ENCODE measurements at places on chromosomes 3 and 15. TPM values are rescaled to one million over a fixed set of nuclear protein-coding genes. Genes with fewer than 3 reads are reported as not detected.

- DNase-seq = no peak
Measured at GRCh38 chr3:3603351-3603750, 195.9 kb upstream of the LRRN1 start.

The GXYLT2 gene
- 13.3 TPM for polyA plus RNA-seq

DNA sequence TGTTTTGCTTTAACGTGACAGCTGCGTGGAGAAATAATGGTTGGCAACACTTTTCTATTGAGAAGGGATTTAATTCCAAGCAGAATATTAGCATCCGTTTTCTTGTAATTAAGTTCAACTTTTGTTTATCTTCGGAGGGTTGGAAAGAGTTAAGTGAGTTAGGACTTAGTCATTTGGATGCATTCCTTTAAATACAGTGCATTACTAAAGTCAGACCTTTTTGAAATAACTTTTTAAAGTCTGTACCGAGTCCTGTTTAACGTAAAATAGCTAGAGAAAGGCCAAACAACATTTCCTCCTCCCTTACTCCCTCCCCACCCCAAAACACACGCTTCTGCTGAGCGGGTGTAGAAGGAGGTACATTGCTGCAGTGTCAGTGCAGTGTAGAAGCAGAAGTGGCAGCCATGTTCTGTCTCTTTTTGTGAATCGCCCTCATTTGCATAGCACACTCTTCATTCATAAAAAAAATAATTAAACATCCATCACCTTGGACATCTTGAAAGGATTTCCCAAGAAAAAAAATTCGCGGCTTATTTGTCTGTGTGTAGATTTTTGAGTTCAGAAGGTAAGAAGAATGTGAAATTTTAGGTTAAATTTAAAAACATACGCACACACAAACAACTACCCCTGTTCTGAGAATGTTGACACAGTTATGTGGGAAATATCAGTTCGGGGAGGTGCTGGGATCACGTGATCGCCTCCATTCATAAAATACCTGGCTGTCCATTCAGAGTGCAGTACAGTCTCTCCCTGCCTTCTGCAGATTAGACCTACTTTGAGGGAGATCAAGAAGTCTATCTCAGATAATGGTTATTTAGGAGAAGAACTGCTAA, 1.6 kb downstream of the SPRED1 start:
- DNase-seq = peak; percentile 46

GRCh38 chr3:123258811-123259420, 57.2 kb downstream of the SEC22A start:
- DNase-seq = peak; percentile 65

GRCh38 chr3:55559500-55560423, 72.7 kb upstream of the WNT5A start:
- no peak for DNase-seq

GRCh38 chr3:34131091-34131490, 332.7 kb downstream of the PDCD6IP start:
- no peak for DNase-seq

GRCh38 chr15:100730655-100731266, 128.4 kb downstream of the ASB7 start:
- no peak for DNase-seq

The GOLGA8H gene
- polyA plus RNA-seq = 2.1 TPM

GRCh38 chr3:140298043-140298442, 363.1 kb downstream of the CLSTN2 start:
- DNase-seq = no peak

GRCh38 chr3:190626951-190627620, 113.2 kb downstream of the IL1RAP start:
- no peak for DNase-seq

GRCh38 chr3:45573591-45573990, 21.0 kb upstream of the LIMD1 start:
- DNase-seq = no peak

The LNP1 gene
- polyA plus RNA-seq = 4.6 TPM

- no peak for DNase-seq
Measured at GRCh38 chr3:122112754-122113153, 57.6 kb downstream of the CD86 start.

DNA sequence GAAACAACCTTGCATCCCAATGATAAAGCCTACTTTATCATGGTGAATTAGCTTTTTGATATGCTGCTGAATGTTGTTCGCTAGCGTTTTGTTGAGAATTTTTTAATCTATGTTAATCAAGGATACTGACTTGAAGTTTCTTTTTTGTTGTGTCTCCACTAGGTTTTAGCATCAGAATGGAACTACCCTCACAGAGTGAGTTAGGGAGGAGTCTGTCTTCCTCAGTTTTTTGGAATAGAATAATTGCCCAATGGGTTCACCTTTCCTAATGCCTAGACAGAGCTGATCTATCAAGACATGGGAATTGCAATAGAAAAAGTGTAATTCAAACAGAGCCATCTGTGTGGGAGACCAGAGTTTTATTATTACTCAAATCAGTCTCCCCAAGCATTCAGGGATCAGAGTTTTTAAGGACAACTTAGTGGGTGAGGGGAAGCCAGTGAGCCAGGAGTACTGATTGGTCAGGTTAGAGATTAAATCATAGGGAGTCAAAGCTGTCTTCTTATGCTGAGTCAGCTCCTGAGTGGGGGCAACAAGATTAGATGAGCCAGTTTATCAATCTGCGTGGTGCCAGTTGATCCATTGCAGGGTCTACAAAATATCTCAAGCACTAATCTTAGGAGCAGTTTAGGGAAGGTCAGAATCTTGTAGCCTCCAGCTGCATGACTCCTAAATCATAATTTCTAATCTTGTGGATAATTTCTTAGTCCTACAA, 237.4 kb upstream of the PPP2R3A start:
- no peak for DNase-seq

GRCh38 chr3:64890006-64890405, 202.2 kb upstream of the ADAMTS9 start:
- DNase-seq = no peak

DNA sequence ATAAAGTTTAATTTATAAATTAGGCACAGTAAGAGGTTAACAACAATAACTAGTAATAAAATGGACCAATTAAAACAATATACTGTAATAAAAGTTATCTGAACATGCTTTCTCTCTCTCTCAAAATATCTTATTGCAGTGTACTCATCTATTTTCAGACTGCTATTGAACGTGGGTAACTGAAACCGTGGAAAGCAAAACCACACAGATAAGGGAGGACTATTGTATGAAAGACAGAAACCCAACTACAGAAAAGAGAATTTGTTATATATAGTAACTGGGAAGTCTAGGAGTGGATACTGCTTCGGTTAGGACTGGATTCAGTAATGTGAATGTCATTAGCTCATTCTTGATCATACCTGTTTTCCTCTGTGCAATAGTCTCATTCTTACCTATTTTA, 119.3 kb upstream of the DAZL start:
- no peak for DNase-seq

The HESX1 gene
- polyA plus RNA-seq = 2.9 TPM

DNA sequence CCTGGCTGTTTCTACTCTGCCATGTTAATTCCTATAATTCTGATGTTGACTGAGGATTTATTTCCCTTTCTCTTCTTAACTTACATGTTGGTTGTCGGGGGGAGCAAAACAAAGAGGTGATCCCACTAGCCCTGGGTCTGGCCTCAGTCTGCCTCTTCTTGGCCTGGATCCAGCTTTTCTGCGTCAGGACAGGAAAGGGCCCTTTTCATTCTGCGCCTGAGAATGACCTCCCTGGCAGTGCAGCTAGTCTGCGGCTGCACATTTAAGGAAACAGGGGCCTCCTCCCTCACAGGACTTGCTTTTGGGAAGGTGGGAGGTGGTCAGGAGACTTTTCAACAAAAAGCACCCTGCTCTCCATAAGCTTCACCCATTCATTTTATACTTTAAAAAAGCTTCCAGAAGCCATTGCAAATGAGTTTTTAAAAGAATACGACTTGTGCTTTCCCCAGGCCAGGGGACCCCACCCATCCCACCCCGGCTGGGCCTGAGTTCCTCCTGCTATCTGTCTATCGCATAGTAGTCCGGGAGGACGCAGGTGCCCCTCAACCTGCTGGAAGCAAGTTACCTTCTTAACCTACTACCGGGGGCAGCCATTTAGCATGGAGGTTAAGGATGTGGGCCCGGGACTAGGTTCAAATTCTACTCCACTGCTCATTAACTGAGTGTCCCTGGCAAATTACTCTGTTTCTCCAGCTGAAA, 21.3 kb upstream of the EHD4 start:
- DNase-seq = no peak

DNA sequence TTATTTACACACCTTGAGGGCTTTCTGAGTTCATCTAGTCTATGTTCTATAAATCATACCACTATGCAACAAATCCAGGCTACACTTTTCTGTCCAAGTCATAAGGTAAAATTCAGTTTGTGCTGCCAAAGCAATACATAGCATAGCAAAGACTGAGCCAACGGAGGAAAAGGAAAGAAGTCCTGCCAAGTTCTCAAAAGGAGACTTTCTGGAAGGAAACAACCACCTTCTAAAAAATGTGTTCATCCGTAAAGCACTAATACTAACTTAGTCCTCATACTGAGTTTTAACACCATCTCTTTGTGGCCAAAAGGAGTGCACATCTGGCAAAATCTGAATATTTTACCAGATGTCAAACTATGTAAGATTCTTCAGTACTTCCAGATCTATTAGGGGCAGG, 620.2 kb downstream of the RBMS3 start:
- DNase-seq = no peak

GRCh38 chr15:80587816-80588456, 107.2 kb upstream of the ABHD17C start:
- DNase-seq = no peak

The ILDR1 gene
- polyA plus RNA-seq = 6.7 TPM

The CHRNA5 gene
- polyA plus RNA-seq = 6.0 TPM

The PLA2G4E gene
- polyA plus RNA-seq = 0.04 TPM

The GDPGP1 gene
- 4.2 TPM for polyA plus RNA-seq

DNA sequence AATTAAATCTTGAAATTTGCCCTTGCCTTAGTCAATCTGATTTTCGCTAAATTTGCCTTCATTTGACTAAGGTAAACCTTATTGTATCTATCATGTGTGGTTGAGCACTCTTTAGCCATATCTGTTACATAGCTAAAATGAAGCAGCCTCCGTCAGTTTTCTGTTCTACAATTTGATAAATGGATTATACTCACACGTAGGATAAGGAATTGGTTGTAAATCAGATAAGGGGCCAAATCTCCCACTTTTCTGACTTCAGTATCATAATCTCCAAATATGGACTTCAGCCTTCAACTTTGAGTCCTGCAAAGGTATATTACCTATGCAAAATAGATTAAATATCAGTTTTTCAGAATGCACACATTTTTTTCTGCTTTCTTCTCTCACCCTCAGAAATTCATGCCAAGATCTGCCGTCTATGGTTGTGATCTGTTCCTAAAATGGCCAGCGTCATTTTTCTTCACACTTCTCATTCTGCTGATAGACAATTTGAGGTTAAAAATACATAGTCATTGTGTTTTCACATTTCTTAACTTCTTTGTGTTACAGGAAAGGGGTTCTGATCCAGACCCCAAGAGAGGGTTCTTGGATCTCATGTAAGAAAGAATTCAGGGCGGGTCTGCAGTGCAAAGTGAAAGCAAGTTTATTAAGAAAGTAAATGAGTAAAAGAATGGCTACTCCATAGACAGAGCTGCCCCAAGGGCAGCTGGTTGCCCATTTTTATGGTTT, 36.9 kb downstream of the RAB8B start:
- no peak for DNase-seq

The SERPINI2 gene
- 2.9 TPM for polyA plus RNA-seq

The B3GNT5 gene
- 21.4 TPM for polyA plus RNA-seq

DNA sequence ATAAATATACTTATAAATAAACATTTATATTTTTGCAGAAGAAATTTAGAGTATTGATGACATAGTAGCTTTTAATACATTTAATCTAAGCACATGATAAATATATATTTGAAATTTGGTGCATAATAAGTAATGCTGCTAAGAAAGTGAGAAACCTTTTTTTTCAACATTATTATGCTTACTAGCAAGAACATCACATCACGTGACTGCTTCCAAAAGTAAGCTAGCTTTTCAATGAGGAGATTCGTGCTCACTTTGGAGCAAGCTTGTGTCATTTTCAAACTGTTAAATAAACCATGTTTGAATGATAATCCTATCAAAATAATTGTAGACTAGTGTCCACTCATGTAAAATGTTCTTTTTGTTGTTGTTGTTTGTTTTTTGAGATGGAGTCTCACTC, 109.0 kb upstream of the SLC4A7 start:
- no peak for DNase-seq

- no peak for DNase-seq
Measured at GRCh38 chr3:127445581-127446343, 144.8 kb downstream of the TPRA1 start.

DNA sequence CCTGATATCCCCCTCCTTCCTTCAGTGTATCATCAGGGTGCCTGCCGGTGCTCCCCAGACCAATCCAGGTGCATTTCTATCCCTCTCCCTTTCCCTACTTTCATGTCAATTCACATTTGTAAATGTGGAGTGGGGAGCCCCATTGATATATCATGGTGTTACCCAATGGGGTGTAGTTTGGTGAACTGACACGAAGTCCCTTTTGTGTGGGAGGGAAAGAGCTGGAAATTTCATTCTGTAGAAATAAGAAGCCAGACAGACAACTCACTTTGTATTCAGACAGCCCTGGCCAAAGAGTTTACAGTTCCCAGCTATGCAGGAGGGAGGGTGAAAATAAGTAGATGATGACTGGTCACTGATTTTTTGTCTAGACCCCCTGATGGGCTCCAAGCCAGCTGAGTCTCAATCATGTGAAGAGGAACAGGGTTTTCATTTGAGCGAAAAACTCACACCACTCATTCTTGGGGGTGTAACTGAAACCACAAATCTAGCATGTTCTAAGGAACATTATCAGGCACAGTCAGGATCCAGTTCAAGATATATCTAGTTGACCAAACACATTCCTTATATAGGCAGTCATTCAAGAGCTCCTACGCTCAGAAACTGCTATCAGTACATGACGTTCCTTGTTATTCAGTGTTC, 58.9 kb downstream of the LMCD1 start:
- no peak for DNase-seq

- DNase-seq = no peak
Measured at GRCh38 chr3:106228271-106228670, 359.5 kb upstream of the CBLB start.

DNA sequence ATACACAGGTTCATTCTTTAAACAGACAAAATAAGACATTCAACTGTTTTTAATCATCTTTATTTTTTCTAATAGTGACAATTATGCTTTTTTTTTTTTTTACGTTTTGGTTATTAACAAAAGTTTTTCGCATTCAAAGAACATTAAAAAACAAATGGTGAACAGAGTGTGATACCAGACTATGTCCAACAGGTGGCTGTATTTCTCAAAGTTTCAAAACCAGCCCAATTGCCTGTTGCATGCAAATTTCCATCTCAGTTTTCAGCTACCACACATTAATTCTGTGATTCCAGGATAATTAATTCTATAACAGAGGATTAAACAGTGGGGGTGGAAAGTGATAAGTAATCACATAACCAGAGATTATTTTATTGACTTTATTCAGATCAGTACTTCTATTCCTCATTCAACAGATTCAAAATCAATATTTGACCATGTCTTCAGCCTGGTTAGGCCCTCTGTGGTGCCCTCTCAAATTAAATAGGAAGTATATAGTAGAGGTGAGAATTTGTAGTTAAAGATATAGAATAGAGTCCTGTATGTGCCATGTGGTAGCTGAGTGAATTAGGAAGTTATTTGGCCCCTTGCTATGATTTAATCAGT, 122.2 kb upstream of the DCBLD2 start:
- DNase-seq = peak; percentile 19

All from renal pelvis (tissue), 12 donors.